ENCODE measurements at places on chromosomes 6 and 20.

GRCh38 chr6:45417436-45417835 lies 39.7 kb upstream of the SUPT3H start:
- DNase-seq: no peak

GRCh38 chr6:128554302-128554701 lies 33.9 kb upstream of the PTPRK start:
- no peak for DNase-seq

- no peak for DNase-seq
Measured at GRCh38 chr20:20520776-20521175, 152.9 kb downstream of the INSM1 start.

GRCh38 chr20:47243003-47243402 lies 113.5 kb downstream of the ZMYND8 start:
- no peak for DNase-seq
